ENCODE measurements at places on chromosomes 7 and 10. TPM values are rescaled to one million over a fixed set of nuclear protein-coding genes. Genes with fewer than 3 reads are reported as not detected.

GRCh38 chr10:27355918-27356573, 115.4 kb upstream of the ACBD5 start:
- no peaks in the 10 kb centered on the region for H3K36me3 ChIP-seq
- H3K27ac ChIP-seq: no peak overlapping the region
- peaks cover 6% of the 10 kb centered on the region for H3K27me3 ChIP-seq

DNA sequence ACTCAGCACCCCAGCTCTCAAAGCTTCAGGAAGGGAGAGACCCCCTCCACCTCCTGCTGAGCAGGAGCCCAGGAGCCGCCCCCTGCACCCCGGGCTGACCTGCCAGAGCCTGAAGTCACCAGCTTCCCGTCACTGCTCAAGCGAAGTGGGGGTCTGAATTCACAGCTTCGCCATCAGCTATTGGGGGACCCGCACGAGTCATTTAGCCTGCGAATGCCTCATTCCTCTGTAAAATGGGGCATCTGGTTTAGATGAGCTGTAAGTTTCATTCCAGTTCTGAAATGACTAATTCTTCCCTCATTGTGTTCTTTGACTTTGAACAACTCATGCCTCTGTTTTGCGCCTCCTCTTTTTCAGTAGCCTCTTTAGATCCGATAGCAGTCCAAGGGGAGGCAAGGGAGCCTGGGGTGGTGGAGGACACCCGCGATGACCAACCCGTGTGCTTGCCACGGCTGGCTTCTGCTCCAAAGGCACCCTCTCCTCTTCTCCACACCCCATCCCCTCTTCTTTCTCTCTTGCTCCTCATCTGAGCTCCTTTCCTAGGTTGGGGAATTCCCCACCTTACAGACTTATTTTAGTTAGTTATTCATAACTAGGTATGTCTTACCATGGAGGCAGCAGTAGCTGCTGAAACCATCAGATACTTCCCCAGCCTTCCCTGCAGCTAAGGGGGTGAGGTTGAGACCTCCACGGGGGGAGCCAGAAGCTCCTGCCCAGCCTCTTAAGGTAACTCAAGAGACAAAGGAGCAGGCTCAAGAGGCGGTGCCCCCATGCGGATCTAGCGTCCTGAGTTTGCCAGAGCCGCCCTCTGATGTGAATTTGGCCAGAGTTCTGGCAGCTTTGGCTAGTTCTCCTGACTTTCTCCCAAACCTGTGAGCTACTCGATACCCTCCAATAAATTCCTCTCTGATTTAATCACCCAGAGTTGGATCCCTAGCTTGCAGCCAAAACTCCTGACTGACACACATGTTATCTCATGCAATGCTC, 47.7 kb downstream of the RBM17 start:
- peaks cover 3% of the 10 kb centered on the region for H3K4me1 ChIP-seq
- no peak for DNase-seq
- H3K36me3 ChIP-seq: no peaks in the 10 kb centered on the region
- no peak overlapping the region for H3K4me3 ChIP-seq
- H3K27me3 ChIP-seq: peaks cover 46% of the 10 kb centered on the region

DNA sequence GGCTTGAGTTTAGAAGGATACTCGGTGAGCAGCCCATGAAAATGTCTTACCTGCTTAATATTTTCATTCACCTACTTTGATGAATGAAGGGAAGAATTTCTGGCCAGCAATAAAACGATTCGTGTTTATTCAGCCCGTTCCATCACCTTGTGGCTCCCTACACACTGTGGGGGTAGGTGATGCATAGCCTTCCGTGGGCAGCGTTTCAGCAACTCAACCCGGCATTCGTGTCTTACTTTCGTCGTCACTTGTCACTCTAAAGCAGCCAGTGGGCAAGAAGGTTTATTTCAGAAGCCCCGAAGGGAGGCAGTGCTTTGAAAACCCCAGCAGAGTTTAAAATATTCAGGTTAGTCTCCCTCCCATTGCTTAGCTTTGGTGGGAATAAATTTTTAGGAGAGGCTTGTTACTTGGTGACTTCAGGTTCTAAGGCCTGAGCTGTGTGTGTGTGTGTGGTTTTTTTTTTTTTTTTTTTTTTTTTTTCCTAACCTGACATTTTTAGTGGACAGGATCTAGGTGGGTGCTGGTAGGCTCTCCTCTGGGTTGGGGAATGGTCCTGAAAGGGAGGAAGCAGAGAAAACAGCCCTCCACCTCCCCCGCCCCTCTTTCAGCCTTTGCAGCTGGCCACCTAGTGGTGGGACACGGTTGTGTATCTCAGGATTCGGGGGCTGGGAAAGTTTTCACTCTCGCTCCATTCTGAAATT, 1.8 kb downstream of the GRK5 start:
- H3K36me3 ChIP-seq: no peaks in the 10 kb centered on the region
- H3K27ac ChIP-seq: peak overlapping the region; percentile 43
- peak overlapping the region; percentile 80 for H3K4me3 ChIP-seq
- peak; percentile 56 for DNase-seq
- peaks cover 52% of the 10 kb centered on the region for H3K4me1 ChIP-seq
- H3K27me3 ChIP-seq: no peaks in the 10 kb centered on the region

GRCh38 chr7:1093916-1094508, 6.1 kb downstream of the GPER1 start:
- H3K27ac ChIP-seq: no peak overlapping the region
- no peak for DNase-seq
- H3K4me1 ChIP-seq: peaks cover 21% of the 10 kb centered on the region
- H3K36me3 ChIP-seq: peaks cover 23% of the 10 kb centered on the region

DNA sequence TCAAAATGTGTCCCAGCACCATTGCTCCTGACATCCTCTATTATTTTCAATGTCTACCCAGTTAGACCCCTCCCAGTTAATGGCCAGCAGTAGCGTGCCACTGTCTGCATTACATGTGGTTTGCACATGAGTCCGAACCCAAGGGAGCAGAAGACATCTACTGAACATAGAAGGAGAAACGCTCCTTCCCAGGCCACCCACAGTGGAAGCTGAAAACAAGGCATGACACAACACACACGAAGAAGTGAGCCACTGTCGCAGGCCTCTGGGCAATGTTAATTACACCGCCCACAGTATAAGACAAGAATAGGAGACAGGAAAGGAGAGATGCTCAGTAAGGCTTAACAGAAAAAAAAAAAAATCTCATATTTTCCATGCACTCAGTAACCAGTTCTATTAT, 50.5 kb downstream of the MKX start:
- no peaks in the 10 kb centered on the region for H3K4me1 ChIP-seq
- no peak overlapping the region for H3K27ac ChIP-seq
- no peak overlapping the region for H3K4me3 ChIP-seq
- no peaks in the 10 kb centered on the region for H3K36me3 ChIP-seq
- no peak for DNase-seq

DNA sequence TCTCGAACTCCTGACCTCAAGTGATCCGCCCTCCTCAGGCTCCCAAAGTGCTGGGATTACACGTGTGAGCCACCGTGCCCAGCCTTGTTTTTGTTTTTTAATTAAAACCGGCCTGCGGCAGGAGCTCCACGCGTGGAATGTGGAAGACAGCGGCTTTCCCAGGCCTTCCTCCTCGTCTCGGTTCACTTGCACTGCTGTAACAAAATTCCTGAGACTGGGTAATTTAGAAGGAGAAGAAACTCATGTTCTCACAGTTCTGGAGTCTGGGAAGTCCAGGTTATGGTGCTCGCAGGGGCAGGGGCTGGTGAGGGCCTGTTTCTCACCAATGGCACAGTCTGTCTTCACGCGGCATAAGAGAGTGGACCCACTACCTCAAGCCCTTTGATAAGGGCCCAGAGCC, 14.4 kb upstream of the CRYGN start:
- H3K36me3 ChIP-seq: no peaks in the 10 kb centered on the region
- DNase-seq: no peak

HOXA5 gene
- total RNA-seq: 12.6 TPM

All from progenitor cell of endocrine pancreas (in vitro differentiated cells).